ENCODE measurements at places on chromosomes 5 and 9.

- DNase-seq: no peak
Observed at GRCh38 chr5:60299944-60300343, 400.0 kb downstream of the DEPDC1B start.

DNA sequence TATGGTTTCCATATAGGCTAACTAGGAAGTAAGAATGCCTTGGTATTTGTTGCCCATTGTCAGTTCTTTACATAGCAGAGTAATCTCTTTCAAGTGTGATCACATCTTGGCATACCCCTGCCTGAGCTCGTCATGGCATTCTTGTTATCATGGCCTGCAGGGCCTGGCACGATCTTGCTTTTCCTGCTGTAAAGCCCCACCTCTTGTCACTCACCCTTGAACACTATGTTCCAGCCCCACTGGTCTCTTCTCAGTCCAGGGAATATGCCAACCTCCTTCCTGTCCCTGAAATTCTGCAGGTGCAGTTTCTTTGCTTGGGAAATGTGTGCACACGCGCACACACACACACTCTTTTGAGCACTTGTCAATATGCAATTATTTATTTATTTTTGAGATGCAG lies 250.2 kb upstream of the DMRT1 start:
- DNase-seq: no peak

DNA sequence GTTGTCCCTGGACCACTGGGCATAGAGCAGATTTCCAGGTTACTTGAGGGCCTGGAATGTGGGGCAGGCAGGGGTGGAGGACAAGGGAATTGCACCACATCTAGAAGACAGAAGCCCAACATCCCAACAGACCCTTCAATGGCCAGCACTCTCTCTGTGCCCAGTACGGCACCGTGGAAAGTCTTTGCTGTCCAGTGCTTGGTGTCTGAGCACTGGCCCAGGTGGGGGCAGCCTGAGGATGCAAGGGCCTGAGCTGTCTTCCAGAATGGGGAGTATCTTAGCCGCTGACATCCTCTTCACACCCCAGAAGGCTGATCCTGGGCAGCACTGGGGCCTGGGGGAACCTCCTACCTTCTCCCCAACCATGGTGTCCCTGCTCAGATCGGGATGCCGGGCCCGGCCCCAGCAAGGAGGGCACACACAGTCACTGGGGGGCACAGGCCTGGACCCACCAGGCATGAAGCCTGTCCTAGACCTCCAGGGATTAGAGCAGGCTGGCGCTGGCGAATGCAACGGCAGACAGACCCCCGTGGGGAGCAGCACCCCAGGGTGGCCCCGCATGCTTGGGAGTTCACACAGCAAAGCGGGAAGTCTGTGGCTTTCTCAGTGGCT lies 40.6 kb upstream of the OLFM1 start:
- no peak for DNase-seq

DNA sequence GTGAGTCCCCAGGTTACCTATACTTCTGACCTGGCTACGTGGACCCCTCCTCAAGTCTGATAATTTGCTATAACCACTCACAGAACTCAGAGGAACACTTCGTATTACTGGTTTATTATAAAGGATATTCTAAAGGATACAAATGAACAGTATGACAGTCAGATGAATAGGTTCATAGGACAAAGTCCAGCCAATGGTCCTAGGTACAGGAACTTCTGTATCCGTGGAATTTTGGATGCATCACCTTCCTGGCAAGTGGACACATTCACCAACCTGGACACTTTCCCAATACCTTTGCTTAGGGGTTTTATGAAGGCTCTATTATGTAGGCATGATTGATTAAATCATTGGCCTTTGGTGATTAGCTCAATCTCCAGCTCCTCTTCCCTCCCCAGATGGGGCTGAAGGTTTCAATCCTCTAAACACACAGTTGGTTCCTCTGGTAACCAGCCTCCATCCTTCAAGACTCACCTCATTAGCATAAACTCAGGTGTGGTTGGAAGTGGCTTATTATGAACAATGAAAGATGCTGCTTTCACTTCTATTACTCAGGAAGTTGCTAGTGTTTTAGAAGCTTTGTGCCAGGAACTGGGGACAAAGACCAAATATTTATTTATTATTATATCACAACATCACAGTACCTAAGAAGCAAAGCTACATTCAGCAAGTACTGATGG lies 149.6 kb upstream of the ELL2 start:
- DNase-seq: no peak

- DNase-seq: no peak
Observed at GRCh38 chr5:21792748-21793147, 1060.4 kb downstream of the CDH12 start.

- no peak for DNase-seq
Observed at GRCh38 chr5:124111886-124112285, 599.9 kb downstream of the CSNK1G3 start.

- no peak for DNase-seq
Observed at GRCh38 chr5:171676286-171676944, 109.2 kb upstream of the SMIM23 start.

DNA sequence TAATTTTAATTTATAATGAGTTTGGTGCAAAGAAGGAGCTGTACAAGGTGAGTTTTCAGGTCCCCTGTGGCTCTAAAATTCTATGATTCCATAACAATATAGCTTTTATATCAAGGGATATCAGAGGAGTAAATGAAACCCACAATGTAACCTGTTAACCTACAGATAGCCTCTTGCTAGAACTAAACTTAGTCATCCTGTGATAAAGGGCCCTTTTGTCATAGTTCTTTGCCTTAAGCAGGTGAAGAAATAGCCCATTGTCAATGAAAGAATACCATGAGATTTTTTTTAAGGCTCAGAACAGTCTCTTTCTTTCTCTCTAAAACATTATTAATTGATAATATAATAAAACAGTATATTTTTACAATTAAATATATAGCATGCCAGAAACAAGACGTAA lies 127.8 kb downstream of the NFIB start:
- no peak for DNase-seq

GRCh38 chr9:35285731-35286130 lies 123.9 kb downstream of the UNC13B start:
- DNase-seq: no peak

DNA sequence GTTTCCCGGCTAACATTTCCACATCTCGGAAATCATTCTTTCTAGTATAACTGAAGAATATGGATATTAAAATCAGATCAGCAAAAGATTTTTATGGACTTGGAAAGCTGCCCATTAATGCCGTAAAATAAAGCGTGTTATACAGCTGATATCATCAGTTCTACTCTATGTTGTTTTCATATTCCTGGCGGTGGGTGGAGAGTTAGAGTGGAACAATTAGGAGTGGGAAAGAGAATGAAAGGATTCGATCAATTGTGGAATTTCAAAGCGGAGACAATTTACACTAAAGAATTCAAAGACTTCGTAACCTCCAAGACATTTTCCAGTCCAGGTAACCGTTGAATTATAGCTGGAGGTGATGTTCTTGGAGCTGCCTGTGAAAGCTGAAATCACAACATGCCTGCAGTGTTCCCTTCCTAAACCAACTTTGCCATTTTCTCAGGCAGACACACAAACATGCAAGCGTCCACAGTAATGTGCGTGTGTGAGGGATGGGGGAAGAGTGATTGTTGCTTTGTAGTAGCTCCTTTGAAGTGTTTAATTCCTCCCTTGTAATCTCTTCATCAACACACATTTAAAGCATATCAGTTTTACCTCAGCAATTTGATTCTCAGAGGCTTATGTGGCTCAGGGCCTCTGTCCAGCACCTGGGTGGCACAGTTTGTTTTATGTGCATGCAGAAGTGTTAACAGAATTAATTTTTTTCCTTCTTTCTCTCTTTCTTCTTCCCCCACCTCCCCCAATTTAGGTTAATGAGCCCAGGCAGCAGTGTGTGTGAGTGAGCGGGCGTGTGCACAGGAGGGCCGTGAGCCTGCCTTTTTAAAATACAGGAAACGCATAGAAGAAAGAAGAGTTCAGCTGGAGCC lies 544.1 kb downstream of the RAB3C start:
- DNase-seq: no peak

DNA sequence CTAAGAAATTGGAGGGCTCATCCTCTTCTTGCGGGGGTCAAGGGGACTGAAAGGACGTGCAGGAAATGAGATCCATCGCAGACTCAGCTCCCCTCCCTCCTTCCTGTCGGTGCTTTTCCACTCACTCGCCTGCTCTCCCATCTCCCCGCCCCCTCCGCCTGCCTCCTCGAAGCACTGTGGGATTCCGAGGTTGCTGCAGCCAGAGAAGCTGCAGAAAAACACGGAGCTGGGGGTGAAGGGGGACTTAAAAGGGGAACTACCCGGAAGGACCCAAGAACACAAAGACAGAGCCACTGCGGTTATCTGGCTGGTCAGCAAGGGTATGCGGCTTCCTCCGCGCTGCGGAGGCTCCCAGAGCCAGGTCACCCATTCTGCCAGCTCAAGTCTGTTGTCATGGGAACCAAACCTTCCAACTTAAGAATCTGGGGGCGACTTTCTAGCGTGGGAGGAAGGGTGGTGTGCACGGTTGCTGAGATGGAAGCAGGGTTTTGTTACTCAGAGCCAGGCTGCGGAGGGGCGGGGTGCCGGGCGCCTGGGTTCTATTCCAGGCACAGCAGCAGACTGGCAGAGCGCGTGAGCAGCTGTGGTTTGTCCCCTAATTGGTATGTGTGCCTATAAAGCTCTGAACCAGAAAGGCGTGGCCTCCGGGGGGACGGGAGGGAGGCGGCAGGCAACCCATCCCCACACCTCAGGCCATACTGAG lies 24.9 kb downstream of the PCDHGC5 start:
- DNase-seq: peak; percentile 87

- no peak for DNase-seq
Observed at GRCh38 chr5:122014236-122014935, 52.6 kb downstream of the SRFBP1 start.

DNA sequence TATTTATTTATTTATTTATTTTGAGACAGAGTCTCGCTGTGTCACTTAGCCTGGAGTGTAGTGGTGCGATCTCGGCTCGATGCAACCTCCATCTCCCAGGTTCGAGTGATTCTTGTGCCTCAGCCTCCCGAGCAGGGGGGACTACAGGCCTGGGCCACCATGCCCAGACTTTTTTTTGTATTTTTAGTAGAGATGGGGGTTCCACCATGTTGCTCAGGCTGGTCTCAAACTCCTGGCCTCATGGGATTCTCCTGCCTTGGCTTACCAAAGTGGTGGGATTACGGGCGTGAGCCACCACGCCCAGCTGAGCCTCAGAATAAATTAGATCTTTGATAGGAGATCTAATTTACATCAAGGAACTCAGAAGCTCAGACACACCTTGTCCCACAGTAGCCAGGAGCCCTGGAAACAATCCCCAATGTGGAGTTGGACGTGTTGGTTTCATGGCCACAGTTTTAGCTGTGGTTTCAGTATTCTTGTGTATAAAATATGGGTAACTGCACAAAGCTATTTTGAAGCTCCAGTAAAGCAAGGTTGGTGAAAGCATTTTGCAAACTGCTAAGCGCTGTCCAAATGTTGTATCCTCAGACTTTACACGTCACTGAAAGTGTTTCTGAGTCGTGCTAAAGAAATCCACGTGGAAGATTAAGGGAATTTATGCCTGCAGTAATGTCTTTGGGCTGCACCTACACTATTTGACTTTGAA lies 3.0 kb upstream of the HNRNPAB start:
- DNase-seq: no peak

DNA sequence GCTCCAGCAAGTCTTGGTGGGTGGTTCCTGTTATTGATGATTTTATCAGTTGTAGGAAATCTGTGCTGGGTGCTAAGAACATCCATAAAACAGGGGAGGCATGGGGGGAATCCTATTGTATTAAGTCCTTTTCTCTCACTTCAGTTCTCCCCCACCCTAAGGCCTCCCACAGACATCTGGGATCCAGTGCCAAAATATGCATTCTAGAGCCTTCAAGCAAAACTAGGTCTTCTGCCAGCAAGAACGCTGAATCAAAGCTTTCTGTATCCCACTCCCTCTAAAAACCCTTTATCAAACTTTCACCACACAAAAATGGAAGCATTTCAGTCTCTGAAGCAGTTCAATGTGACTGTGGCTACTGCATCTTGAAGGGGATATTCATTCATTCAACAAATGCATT lies 281.9 kb downstream of the GAS1 start:
- DNase-seq: no peak

- DNase-seq: no peak
Observed at GRCh38 chr5:73132759-73133158, 12.4 kb downstream of the TMEM171 start.

DNA sequence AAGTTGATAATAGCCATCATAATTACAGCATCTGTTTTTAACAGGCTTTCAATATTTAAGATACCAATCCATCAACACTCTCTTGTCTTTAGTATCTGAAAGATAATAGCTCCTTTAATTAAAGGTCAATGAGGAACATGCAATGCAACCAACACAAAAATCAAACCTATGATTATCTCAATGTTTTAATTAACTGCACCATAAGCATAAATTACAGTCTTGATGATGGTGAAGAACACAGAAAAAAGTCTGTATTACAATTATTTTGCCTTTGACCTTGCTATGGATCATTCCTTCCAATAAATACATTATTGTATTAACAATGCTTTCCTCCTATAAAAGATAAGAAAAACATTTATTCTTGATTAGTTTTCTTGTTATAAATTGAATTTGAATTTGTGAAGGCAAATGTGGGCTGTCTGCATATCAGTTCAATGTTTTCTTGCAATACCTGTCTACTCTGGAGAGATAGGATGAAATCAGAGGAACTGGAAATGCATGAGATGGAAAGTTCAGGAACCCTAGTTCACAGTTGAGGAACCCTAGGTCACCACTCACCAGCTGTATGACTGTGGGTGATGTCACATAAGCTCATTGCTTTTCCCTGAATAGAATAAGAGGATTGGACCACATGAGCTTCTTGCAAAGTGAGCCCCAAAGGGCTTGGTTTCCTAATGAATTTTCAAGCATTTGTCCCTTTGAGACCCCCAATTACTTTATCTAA lies 58.5 kb upstream of the ANXA1 start:
- DNase-seq: no peak

DNA sequence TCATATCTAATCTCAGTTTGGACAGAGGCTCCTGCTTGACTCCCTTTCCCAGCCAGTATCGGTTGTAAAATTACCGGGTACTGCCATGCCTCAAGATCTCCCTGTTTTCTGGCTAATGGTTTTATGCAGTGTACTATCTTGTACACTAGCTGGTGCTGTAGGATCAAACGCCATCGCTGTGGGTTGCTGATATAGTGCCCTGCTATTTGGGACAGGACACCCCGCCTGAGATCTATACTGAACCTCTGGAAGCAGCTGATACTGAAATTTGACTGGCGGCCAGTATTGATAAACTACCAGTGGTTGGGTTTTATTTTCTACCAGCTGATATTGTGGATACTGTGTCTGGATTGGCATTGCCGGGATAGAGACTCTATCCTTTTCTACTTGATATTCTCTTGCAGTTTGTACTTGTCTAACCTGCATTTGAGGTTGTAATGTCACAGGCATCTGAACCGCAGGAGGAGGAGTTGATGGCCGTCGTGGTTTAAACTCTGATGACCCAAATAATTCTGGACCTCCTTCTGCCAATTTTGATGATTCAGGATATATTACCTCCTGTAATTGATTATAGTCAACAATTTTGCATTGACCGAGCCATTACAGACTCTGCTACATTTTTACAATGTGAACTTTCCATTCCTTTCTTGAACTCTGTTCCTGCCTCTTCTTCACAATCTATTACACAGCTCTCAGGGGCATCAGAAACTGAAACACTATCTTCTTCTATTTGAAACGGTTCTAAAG lies 112.5 kb upstream of the LARP1 start:
- no peak for DNase-seq

Measured in caudate nucleus (tissue), 63 donors.